ENCODE measurements at places on chromosomes 4 and X.

DNA sequence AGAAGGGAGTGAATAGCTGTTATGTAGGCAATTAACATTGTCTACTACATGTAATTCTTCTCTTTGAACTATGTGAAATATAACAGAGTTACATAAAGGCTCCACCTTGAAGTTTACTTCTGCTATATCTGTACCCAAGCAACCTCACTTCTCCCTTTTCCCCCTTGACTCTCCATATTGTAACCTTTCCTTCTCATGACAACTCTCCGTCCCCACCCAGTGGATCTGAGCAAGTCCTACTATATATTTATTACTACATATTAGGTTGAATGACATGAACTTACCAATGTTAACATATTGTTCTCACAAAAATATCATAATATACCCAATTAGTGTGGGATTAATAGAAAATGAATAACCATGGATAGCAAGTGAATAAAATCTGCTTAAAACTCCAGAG is 93.2 kb upstream of the ATP8A1 start:
- DNase-seq: no peak

- no peak for DNase-seq
Measured at GRCh38 chr4:78642934-78643333, 91.4 kb downstream of the ANXA3 start.

DNA sequence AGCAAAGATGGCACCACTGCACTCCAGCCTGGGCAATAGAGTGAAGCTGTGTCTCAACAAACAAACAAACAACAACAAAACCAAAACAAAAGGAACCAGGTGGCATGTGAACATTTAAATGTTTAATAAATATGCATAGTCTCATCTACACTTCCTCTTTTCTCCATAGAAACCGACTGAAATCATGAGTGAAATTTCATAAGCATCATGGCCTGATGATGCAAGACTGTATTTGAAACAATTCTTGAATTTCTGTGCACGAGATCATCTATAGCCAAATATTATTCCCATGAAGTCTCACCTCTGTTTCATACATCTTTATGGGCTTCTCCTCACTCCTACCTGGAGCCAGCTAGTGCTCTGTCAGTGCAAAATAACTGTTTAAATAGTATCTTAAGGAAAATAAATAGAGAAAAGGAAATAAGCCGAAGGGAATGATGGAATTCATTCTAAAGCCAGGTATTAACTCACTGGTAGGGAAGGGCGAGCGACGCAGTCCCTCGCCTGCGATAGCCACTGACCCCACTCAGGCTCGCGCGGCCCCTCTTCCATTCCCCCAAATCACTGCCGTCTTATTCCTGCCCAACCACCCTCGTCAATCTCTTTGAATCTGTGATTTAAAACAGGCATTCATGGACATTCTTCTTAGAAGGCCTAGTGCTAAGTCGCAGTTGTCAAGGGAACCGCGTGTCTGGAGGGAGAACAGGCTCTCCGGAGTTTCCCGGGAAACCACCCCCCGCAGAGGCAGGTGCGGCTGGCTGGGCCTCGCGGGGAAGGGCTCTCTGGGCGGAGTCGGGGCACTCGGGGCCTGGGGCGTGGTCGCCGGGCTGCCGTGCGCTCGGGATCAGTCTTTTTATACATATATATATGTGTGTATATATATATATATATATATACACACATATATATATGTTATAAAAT is 52.4 kb upstream of the TRIM2 start:
- DNase-seq: no peak

DNA sequence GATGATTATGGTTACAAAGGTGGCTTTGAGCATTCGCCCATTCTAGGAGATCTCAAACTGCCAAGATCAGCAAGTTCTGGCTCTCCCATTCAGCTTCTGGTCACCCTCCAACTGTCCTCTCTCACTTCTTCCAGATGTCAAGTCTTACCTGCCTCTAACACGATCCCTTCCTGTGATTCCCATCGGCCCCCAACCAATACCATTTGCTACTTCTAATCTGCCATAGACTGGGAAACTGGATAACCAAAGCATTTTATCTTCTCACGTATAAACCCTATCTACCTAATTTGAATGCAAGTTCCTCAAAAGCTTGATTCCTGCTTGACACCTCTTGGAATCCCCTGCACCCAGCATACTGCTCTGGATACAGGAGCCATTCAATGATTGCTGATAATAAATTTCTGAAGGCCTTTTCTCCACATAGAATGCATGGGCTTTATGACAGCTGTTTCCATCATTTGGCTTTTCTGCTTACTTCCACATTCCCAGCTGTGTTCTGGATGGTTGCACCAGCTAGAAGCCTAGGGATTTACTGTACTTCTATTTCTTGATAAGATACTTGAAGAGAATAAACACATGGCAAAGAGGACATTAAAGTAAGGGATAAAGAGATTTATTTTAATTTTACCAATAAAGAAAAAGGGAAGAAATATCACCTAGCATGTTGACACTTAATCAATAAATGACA is 9.6 kb downstream of the GPC4 start:
- DNase-seq: no peak

DNA sequence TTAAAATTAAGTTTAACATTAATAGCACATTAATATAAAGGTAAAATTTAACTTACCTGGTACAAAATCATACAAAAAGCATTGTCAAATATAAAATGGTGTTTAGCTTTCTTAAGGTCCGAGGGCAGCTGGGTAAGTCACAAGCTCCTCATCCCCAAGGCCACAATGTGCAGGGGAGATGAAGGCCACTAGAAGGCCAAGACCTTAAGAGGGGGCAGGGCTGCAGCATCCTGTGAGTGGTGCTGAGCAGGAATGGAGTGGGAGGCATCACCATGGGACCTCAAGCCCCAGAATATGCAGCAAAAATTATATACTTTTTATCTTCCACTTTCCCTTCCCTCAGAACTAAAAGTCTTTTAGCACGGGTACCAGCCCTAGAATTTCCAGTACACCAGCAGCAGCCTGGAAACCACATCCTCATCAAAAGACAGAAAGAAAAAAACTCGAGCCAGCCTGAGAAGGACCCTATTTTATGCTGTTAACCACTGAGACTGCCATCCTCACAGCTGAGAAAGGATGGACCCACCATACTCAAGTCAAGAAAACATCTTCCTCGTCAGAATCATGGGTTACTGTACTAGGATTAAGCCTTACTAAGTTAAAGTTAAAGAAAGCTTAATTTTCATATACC is 13.0 kb upstream of the RHOXF2 start:
- no peak for DNase-seq

- DNase-seq: no peak
Measured at GRCh38 chr4:73872316-73873108, 3.3 kb downstream of the CXCL1 start.

DNA sequence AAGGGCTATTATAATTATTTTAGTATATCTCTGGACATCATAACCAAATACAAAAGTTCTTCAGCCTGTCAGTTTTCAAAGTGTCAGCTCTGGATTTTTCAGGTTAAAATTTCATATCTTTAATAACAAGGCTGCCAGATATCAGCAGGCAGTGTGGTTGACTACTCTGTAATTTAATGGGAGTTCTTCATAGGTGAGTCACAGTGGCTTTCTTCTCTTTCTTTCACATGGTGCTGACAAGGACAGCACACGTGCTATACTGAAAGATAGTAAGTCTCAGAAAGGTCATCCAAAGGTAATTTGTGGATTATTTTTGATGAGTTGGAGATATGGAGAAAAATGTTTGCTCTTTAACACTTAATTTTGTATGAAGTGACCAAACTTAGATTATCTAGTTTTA is 43.2 kb downstream of the GALNT7 start:
- peak; percentile 14 for DNase-seq

DNA sequence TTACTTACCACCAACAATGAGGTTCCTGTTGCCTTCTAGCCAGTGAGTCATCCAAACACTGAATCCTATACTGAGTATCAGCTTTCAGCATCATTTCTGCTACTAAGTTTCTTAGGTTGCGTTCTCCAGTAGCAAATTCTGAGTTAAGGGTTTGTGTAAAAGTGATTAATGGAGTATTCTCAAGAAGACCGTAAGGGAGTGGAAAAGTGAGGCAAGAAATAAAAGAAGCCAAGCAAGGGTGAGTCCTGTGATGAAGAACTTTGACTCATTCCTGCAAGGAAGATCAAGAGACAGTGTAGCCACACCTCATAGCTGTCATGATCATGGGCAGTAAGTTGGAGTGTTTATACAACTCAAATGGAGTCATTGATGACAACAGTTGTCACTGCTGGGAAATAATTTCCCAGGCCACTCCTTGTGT is 446.2 kb downstream of the RAPGEF2 start:
- no peak for DNase-seq

GRCh38 chrX:72094894-72095293 is 36.8 kb downstream of the RTL5 start:
- DNase-seq: no peak

- peak; percentile 51 for DNase-seq
Measured at GRCh38 chrX:41275661-41276609, 58.0 kb upstream of the DDX3X start.

DNA sequence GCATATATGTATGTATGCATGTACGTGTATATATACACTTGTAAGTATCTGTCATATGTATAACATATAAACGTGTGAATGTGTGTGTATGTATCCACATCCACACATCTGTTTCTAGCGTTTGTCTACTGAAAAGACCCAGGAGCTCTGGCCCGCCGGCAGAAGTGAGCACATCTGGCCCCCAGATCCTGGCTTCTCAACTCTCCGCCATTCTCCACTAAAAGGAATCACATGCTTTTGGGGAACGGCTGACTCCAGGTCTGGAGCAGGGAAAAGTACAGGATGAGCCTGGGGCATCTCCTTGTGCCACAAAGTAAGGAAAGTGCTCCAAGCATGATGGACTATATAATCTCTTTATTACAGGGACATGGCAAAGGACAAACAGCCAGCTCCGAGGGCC is 143.7 kb downstream of the AFAP1 start:
- no peak for DNase-seq

Measured in MG63 (cell line).